ENCODE measurements at places on chromosomes 4 and X.

GRCh38 chr4:74608151-74608949 lies 163.4 kb downstream of the AREG start:
- peaks cover 20% of the 10 kb centered on the region for H3K4me1 ChIP-seq
- H3K36me3 ChIP-seq = no peaks in the 10 kb centered on the region
- H3K27ac ChIP-seq = peak overlapping the region; percentile 10
- H3K4me3 ChIP-seq = no peak overlapping the region
- no peaks in the 10 kb centered on the region for H3K27me3 ChIP-seq

DNA sequence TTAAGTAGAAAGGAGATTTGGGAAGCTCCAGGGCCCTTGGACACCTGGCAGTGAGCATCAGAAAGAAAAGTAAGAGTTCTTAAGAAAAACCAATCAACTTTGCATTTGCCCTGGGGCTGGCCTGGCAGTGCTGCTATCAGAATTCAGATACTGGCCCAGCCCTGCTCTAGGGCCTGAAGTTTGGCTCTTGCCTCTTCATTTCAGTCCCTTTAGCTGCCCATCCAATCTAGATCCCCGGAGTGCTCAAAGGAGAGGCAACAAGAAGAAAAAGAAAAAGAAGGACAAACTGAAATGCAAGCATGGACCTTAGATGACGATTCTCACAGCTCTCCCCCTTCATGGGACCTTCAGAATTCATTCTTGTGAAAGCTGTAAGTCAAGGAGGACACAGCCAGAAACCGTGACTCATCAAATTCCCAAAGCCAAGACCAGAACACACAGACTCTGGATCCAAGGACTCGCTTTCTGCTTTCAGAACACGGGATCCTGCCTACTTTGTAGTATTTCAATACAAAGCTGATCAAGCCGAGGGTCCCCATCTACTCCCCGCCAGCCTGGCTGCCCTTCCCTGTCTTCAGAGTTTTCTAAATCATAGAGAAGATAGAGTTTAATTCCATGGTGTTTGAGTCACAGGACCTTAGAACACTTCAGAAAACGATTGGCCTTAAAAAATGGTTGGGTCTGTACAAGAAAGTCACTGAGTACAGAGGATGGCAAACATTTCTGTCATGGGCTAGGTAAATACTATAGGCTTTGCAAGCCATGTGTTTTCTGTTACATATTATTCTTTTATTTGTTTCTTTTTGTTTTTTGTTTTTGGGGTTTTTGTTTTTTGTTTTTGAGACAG lies 103.7 kb downstream of the RBM47 start:
- peak; percentile 51 for DNase-seq
- no peak overlapping the region for H3K4me3 ChIP-seq
- H3K36me3 ChIP-seq = no peaks in the 10 kb centered on the region
- H3K27me3 ChIP-seq = no peaks in the 10 kb centered on the region
- peaks cover 23% of the 10 kb centered on the region for H3K4me1 ChIP-seq

DNA sequence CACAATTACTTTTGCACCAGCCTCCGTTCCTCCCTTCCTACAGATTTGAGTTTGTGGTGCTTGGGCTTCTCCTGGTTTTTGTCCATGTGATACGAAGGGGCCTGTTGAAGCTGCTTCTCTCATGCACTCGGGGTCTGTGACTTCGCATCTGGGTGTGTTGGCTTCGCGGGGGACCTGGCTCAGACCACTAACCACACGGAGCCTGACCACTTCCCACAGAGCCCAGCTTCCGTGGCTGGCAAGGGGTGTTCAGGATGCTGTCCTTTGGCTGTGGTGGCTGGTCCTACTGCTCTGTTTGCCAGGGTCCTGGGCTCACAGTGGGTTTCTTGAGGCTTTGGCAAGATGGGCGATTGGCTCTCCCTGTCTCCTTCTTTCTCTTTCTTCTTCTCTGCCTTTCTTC lies 19.8 kb upstream of the XG start:
- no peaks in the 10 kb centered on the region for H3K27me3 ChIP-seq
- H3K36me3 ChIP-seq = no peaks in the 10 kb centered on the region
- no peaks in the 10 kb centered on the region for H3K4me1 ChIP-seq
- no peak overlapping the region for H3K27ac ChIP-seq

GRCh38 chr4:103032574-103032973 lies 13.1 kb upstream of the SLC9B1 start:
- no peaks in the 10 kb centered on the region for H3K27me3 ChIP-seq
- no peaks in the 10 kb centered on the region for H3K4me1 ChIP-seq
- no peaks in the 10 kb centered on the region for H3K36me3 ChIP-seq
- H3K27ac ChIP-seq = no peak overlapping the region
- DNase-seq = peak; percentile 24

GRCh38 chrX:24468245-24468644 lies 3.2 kb downstream of the PDK3 start:
- no peak overlapping the region for H3K4me3 ChIP-seq
- DNase-seq = no peak
- H3K4me1 ChIP-seq = peaks cover 7% of the 10 kb centered on the region
- H3K27ac ChIP-seq = no peak overlapping the region

GRCh38 chrX:135397652-135398051 lies 24.1 kb upstream of the SMIM10L2A start:
- no peaks in the 10 kb centered on the region for H3K4me1 ChIP-seq
- no peak overlapping the region for H3K27ac ChIP-seq
- no peak overlapping the region for H3K4me3 ChIP-seq
- no peak for DNase-seq
- H3K36me3 ChIP-seq = no peaks in the 10 kb centered on the region

GRCh38 chr4:9602389-9602914 lies 158.2 kb downstream of the DEFB131A start:
- no peaks in the 10 kb centered on the region for H3K4me1 ChIP-seq
- no peak for DNase-seq
- no peak overlapping the region for H3K27ac ChIP-seq

DNA sequence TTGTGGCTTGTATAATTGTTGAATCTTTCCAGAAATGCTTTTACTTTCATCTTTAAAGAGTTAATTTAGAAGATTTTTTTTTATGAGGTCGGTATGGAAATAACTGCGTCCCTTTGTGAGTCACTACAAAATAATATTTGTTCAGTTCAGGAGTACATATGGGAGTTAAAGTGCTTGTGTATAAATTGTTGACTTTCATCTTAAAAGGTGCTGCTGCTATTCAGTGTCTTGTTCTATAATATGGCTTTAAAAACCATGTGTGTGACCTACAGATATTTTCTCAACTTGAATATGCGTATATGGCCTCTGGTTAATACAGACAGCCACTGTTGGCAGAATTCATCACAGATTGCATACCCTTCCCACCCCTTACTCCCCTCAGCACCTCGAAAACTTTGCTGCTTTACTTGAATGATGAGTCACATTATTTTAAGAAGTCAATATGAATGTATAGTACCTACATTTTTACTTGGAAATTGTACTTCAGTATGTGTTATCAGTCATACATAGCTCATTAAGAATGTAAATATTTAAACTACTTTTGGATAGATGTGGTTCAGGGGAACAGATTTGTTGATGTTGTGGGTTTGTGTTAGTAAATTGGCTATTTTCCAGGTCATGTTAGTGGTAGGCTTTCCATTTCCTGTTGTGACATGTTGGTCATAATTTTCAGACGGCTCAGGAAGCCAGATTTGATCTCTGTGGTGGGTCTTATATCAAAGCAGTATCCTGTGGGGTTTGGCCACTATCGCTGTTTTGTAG lies 1.5 kb downstream of the CLCN3 start:
- H3K4me1 ChIP-seq = peaks cover 10% of the 10 kb centered on the region
- H3K4me3 ChIP-seq = peak overlapping the region; percentile 78
- no peaks in the 10 kb centered on the region for H3K27me3 ChIP-seq
- H3K36me3 ChIP-seq = no peaks in the 10 kb centered on the region
- peak overlapping the region; percentile 74 for H3K27ac ChIP-seq

- H3K4me1 ChIP-seq = peaks cover 10% of the 10 kb centered on the region
- H3K4me3 ChIP-seq = no peak overlapping the region
- no peak overlapping the region for H3K27ac ChIP-seq
Observed at GRCh38 chr4:8245884-8246833, 23.4 kb upstream of the HTRA3 start.

GRCh38 chr4:152220201-152220666 lies 315.7 kb downstream of the FBXW7 start:
- H3K27ac ChIP-seq = no peak overlapping the region
- H3K4me3 ChIP-seq = no peak overlapping the region
- no peaks in the 10 kb centered on the region for H3K4me1 ChIP-seq
- no peak for DNase-seq

DNA sequence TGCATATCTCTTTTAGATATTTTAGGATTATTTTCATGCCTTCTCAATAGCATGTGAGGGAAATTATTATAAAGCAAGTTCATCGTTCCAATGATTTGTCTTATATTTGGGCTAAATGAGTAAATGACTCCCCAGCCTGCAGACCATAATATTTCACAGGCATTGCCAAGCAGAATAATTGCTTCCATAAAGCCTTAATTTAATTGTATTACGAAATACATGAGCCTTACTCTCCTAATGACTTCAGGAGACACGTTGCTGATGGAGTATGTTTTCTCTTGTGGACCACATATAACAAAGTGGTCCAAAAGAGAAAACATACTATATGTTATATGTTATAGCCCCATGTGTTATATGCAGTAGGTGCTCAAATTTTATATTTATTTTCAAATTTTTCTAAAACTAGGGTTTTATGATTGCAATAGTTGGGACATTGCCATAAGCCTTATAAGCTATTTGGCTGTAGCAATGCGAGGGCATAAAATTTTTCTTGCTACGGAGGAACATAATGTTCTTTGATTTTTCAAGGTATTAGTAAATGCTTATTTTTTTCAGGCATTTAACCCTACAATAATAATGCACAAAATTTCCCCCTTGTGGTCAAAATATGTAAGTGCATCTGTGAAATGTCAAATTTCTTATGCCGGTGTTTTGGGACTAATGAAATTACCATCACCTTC lies 26.2 kb upstream of the TMPRSS11D start:
- no peak for DNase-seq
- no peaks in the 10 kb centered on the region for H3K36me3 ChIP-seq
- H3K27me3 ChIP-seq = no peaks in the 10 kb centered on the region
- no peak overlapping the region for H3K4me3 ChIP-seq
- no peak overlapping the region for H3K27ac ChIP-seq

GRCh38 chr4:183878251-183878970 lies 26.7 kb upstream of the STOX2 start:
- no peaks in the 10 kb centered on the region for H3K4me1 ChIP-seq
- DNase-seq = no peak
- H3K36me3 ChIP-seq = no peaks in the 10 kb centered on the region
- H3K27me3 ChIP-seq = no peaks in the 10 kb centered on the region
- no peak overlapping the region for H3K4me3 ChIP-seq

DNA sequence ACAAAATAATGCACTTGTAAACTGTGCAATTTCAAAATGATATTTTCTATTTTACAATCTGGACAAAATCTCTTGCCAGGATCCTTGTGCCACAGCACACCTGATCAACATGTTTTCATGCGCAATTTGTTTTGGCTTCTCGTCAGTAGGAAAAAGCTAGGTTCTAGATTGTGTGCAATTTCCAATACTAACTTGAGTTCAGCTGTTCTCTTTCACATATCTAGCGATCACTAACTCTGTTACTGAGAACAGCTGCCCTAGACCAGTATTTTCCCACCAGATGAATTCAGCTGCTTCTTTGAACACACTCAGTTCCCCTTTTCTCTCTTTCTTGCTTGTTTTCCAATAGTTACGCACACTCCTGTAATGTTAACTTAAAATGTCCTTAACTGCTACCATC lies 131.2 kb downstream of the MAGEB5 start:
- H3K27ac ChIP-seq = no peak overlapping the region
- DNase-seq = no peak
- H3K36me3 ChIP-seq = no peaks in the 10 kb centered on the region
- no peak overlapping the region for H3K4me3 ChIP-seq
- H3K4me1 ChIP-seq = no peaks in the 10 kb centered on the region
